WTC11 (cell line): ENCODE measurements at places on chromosomes 13 and 19.

GRCh38 chr19:33385956-33386355 lies 12.4 kb downstream of the CEBPG start:
- H3K4me3 ChIP-seq = no peak overlapping the region
- H3K36me3 ChIP-seq = peaks cover 1% of the 10 kb centered on the region; the same call in 1 of the 2 replicates
- H3K27ac ChIP-seq = peak overlapping the region; percentile 74; the same call in 1 of the 2 replicates
- DNase-seq = no peak
- no peaks in the 10 kb centered on the region for H3K27me3 ChIP-seq
- peaks cover 14% of the 10 kb centered on the region for H3K4me1 ChIP-seq

DNA sequence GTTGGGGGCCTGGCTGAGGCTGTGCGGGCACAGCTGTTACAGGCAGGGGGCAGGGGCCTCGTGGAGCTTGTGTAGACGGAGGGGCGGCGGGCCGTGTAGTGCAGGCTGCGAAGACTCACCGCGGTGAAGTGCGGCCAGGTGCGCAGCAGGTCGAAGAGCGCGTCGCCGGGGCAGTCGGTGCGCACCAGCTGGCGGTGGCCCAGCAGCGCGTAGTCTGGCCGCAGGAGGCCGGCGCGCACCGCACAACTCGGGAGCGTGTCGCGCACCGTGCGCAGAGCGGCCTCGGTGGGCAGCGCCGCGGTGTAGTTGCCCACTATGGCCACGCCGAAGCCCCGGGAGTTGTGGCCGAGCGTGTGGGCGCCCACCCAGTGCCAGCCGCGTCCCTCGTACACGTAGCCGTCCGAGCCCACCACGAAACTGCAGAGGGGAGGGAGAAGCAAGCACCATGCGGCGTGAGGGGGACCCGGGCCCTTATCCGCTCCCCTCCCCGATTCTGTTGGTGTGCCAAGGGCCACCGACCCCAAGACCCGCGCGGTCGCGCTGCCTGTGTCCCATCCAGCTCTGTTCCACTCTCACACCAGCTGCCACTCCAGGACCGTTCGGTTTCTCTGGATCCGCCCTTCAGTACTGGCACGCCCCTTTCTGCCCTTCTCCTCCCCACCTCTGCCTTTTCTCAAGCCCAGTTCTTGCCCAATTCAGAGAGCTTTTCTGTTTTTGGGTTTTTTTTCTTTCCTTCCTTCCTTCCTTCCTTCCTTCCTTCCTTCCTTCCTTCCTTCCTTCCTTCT lies 5.4 kb upstream of the RASAL3 start:
- H3K27ac ChIP-seq = no peak overlapping the region
- H3K36me3 ChIP-seq = no peaks in the 10 kb centered on the region
- peak; percentile 56 for DNase-seq
- peak overlapping the region; percentile 75 for H3K4me3 ChIP-seq

GRCh38 chr13:91722267-91722884 lies 324.0 kb downstream of the GPC5 start:
- no peaks in the 10 kb centered on the region for H3K27me3 ChIP-seq
- no peak overlapping the region for H3K27ac ChIP-seq
- peaks cover 12% of the 10 kb centered on the region for H3K4me1 ChIP-seq
- no peak for DNase-seq
- no peaks in the 10 kb centered on the region for H3K36me3 ChIP-seq

DNA sequence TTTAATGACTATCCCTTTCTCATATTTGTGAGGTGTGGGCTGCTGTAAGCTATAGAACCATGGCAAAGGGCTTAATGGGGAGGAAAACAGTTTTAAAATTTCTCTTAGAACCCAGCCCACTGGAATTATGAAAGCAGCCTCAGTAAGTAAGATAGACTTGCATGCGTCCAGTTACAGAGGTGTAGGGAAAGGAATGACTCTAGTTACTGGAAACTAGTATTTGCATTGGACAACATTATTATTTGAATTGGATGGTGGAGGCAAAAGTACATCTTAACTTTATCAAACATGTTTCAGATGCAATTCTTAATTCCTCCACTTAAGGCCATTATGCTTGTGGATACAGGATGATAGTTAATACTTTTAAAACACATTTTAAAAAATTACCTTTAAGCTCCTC lies 292.9 kb downstream of the SPRY2 start:
- H3K36me3 ChIP-seq = no peaks in the 10 kb centered on the region
- no peaks in the 10 kb centered on the region for H3K27me3 ChIP-seq
- no peak for DNase-seq
- no peak overlapping the region for H3K27ac ChIP-seq
- no peak overlapping the region for H3K4me3 ChIP-seq
- peaks cover 15% of the 10 kb centered on the region for H3K4me1 ChIP-seq

- H3K4me1 ChIP-seq = 0 out of 2 replicates have a peak, but pooled peaks cover 4% of the 10 kb centered on the region
- no peak overlapping the region for H3K27ac ChIP-seq
- H3K4me3 ChIP-seq = no peak overlapping the region
- DNase-seq = no peak
- no peaks in the 10 kb centered on the region for H3K27me3 ChIP-seq
These were observed 415.0 kb upstream of the SPRY2 start for GRCh38 chr13:80755910-80756309.

DNA sequence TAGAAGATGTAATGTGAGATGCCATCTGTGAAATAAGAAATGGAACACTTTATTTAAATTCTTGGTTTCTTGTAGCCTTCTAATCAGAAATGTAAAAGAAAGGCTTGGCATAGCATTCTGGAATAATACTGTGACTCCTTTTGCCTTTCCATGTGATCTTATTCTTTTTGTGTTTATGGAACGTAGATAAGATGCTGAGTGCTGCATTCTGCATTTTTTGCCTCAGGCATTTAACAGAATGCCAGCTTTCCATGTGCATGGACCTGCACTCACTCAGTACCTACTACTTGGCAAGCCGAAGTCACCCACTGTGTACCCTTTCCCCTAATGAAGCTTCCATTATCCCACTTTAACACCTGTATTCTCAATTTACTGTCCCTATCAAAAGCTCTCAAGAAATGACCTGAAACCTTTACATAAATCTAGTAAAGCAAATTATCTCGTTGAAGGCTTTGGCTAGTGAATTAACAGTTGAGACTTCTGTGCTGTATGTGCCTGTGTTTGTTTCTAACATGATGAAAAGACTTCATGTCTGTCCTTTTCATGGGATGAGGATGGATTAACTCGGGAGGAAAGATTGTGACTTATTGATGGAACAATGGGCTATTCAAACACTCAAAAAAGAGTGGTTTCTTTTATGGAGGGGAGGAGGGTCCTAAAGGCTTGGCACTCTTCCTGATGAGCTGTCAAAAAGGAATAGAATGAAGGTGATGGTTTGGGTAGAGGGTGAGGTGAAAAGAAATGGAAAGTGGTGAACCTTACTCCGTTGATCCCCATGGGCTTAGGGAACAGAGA lies 44.7 kb upstream of the FRY start:
- H3K27ac ChIP-seq = no peak overlapping the region
- peaks cover 6% of the 10 kb centered on the region for H3K4me1 ChIP-seq
- H3K27me3 ChIP-seq = no peaks in the 10 kb centered on the region
- 0 out of 2 replicates have a peak, but pooled peaks cover 3% of the 10 kb centered on the region for H3K36me3 ChIP-seq

DNA sequence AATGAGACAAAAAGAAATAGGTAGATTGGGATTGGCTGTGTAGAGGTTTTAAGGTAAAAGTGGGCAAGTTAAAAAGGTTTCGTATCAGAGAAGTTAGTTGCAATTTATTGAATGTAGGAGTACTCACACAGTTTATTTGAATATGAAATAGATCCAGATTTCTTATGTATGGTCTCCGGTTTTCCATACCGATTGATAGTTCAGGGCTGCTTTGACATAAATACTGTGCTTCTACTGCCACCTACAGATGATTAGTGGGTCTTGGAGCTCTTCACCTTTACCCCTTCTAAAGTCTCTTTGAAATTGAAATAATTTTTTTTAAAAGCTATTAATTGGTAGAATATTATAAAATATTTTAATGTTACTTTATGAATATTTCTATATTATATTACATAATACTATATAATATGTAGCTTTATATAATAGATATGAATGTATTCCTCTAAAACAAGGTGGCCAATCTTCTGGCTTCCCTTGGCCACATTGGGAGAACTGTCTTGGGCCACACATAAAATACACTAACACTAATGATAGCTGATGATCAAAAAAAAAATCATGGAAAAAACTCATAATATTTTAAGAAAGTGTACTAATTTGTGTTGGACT lies 7.7 kb upstream of the GPR18 start:
- no peak overlapping the region for H3K27ac ChIP-seq
- no peak overlapping the region for H3K4me3 ChIP-seq
- H3K4me1 ChIP-seq = peaks cover 12% of the 10 kb centered on the region
- H3K36me3 ChIP-seq = no peaks in the 10 kb centered on the region

DNA sequence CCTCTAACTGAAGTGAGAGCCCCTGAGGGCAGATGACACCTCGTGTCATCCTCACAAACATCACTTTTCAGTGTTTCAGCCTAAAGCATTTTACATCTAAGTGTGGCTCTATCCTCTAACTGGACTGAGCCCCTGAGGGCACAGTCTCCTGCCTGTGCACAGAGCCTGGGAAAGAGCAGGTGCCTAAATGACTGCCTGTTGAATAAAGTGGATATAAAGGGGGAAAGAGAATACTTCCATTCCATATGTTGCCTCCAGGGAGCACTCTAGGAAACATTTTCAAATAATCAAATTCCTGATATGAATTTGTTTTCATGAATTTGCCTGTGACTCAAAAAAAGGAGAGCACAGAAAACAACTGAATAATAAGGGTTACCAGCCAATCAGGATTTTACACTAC lies 32.2 kb downstream of the CNMD start:
- H3K27ac ChIP-seq = peak overlapping the region; percentile 57; the same call in 1 of the 2 replicates
- H3K27me3 ChIP-seq = no peaks in the 10 kb centered on the region
- H3K4me3 ChIP-seq = no peak overlapping the region
- peaks cover 10% of the 10 kb centered on the region; the same call in 1 of the 2 replicates for H3K36me3 ChIP-seq
- peaks cover 36% of the 10 kb centered on the region for H3K4me1 ChIP-seq

DNA sequence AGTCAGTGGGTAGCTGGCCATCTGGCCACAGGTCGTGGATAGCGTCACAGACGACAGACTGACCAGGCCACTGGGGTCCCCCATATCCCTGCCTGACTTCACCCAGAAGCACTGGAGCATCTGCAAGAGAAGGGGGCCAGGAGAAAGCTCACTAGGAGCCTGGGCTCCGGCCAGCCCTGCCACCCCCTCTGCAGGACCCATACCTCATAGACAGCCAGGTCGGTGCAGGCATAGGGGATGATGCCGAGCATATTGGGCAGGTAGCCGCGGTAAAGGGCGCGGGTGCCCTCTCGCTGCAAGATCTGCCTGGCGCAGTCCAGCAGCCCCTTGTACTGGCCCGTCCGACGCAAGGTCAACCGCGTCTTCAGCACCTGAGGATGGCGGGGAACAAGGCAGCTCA lies 2.5 kb upstream of the KHSRP start:
- no peak overlapping the region for H3K4me3 ChIP-seq
- no peak for DNase-seq
- peaks cover 12% of the 10 kb centered on the region for H3K4me1 ChIP-seq
- peaks cover 51% of the 10 kb centered on the region for H3K27me3 ChIP-seq
- H3K27ac ChIP-seq = no peak overlapping the region

DNA sequence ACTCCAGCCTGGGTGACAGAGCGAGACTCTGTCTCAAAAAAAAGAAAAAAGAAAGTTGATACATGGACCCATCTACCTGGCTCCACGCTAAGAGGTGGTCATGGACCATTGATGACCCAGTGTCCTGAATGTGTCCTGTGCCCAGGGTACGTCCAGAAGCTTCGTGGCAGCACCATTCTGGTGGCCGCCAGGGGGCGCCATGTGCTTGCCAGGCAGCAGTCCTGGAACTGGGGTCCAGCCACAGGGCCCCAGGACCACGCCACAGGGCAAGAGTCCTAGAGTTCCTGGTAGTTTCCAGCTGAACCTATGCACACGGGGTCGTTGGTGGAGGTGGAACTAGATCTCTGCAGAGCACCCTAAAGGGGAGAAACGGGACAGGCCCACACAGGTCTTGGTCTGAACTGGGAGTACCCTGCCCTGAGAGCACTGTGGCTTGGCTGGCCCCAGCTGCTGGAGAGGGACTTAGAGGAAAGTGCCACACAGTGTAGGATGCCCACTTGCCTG lies 19.9 kb upstream of the FBXO27 start:
- no peak overlapping the region for H3K4me3 ChIP-seq
- peak; percentile 83 for DNase-seq
- H3K27me3 ChIP-seq = peaks cover 12% of the 10 kb centered on the region
- H3K27ac ChIP-seq = no peak overlapping the region
- no peaks in the 10 kb centered on the region for H3K4me1 ChIP-seq

- DNase-seq = no peak
- peaks cover 48% of the 10 kb centered on the region for H3K36me3 ChIP-seq
- H3K4me1 ChIP-seq = no peaks in the 10 kb centered on the region
- no peak overlapping the region for H3K4me3 ChIP-seq
- peak overlapping the region; percentile 89 for H3K27ac ChIP-seq
These were observed 27.4 kb upstream of the VN1R4 start for GRCh38 chr19:53294786-53295441.

DNA sequence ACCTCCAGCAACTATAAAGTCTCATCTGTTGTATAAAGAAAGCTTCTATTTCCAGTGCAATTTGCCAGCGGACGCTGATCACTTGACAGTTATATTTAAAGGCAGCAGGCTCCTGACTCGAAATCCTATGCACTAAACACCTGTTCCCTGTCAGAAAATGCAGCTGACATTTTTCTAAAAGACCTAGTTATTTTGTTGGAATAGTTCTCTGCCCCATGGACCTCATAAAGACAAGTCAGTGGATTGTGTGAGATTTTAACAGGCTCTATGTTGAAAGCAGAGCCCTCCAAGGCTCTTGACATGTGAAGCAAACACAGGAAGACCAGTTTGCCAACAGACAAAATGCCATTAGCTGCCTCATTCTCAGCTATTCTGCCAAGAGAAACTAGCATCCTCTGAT lies 304.7 kb upstream of the KLF12 start:
- H3K36me3 ChIP-seq = peaks cover 5% of the 10 kb centered on the region; the same call in 1 of the 2 replicates
- no peak for DNase-seq
- no peak overlapping the region for H3K4me3 ChIP-seq
- no peaks in the 10 kb centered on the region for H3K27me3 ChIP-seq
- peaks cover 7% of the 10 kb centered on the region; the same call in 1 of the 2 replicates for H3K4me1 ChIP-seq

- H3K36me3 ChIP-seq = peaks cover 31% of the 10 kb centered on the region
- no peaks in the 10 kb centered on the region for H3K27me3 ChIP-seq
- DNase-seq = no peak
- H3K4me1 ChIP-seq = peaks cover 47% of the 10 kb centered on the region
- no peak overlapping the region for H3K4me3 ChIP-seq
- no peak overlapping the region for H3K27ac ChIP-seq
These were observed 45.4 kb downstream of the FAM124A start for GRCh38 chr13:51267622-51268021.

GRCh38 chr13:41680900-41681299 lies 223.6 kb downstream of the RGCC start:
- no peak overlapping the region for H3K27ac ChIP-seq
- H3K4me1 ChIP-seq = peaks cover 40% of the 10 kb centered on the region
- peak; percentile 13 for DNase-seq
- no peak overlapping the region for H3K4me3 ChIP-seq
- no peaks in the 10 kb centered on the region for H3K27me3 ChIP-seq
- peaks cover 26% of the 10 kb centered on the region for H3K36me3 ChIP-seq
